ENCODE measurements at places on chromosomes 3 and 15. TPM values are rescaled to one million over a fixed set of nuclear protein-coding genes. Genes with fewer than 3 reads are reported as not detected.

The VGLL4 gene
- 139 TPM for total RNA-seq

The ANKRD63 gene
- total RNA-seq = 0.42 TPM

The LRRC34 gene
- total RNA-seq = 1.5 TPM

The GASK1A gene
- not detected for total RNA-seq

The MAP1A gene
- 29.2 TPM for total RNA-seq

The NANOGP8 gene
- total RNA-seq = not detected

The GATA2 gene
- 0.91 TPM for total RNA-seq

The KIF23 gene
- total RNA-seq = 14.0 TPM

The BUB1B gene
- 8.0 TPM for total RNA-seq

The SLC2A2 gene
- total RNA-seq = not detected

The AP4E1 gene
- total RNA-seq = 12.4 TPM

The FBXL22 gene
- total RNA-seq = 0.48 TPM

The LIPH gene
- not detected for total RNA-seq

The MEIS2 gene
- total RNA-seq = 79.9 TPM

The DENND4A gene
- 24.5 TPM for total RNA-seq

The SYNM gene
- 5.5 TPM for total RNA-seq

The ZKSCAN7 gene
- total RNA-seq = 7.4 TPM

The CPLX3 gene
- not detected for total RNA-seq

The RNF13 gene
- 61.4 TPM for total RNA-seq

All from osteocyte (in vitro differentiated cells).